ENCODE measurements at places on chromosomes 11 and 22. TPM values are rescaled to one million over a fixed set of nuclear protein-coding genes. Genes with fewer than 3 reads are reported as not detected.

The VPREB1 gene
- polyA plus RNA-seq, result 1.2 TPM

The ANGPTL5 gene
- not detected for polyA plus RNA-seq

The SLC39A13 gene
- polyA plus RNA-seq, result 48.6 TPM

The GPR83 gene
- 0.28 TPM for polyA plus RNA-seq

The AIFM3 gene
- 6.0 TPM for polyA plus RNA-seq

The OR51B2 gene
- not detected for polyA plus RNA-seq

The MAPK11 gene
- polyA plus RNA-seq, result 9.9 TPM

The TUBA8 gene
- polyA plus RNA-seq, result 3.4 TPM

The SYT12 gene
- polyA plus RNA-seq, result not detected

The SULT4A1 gene
- polyA plus RNA-seq, result not detected

The ANO5 gene
- polyA plus RNA-seq, result not detected

The PTPN5 gene
- polyA plus RNA-seq, result not detected

The RPS19BP1 gene
- polyA plus RNA-seq, result 74.8 TPM

The HSCB gene
- 17.5 TPM for polyA plus RNA-seq

The SLC16A8 gene
- polyA plus RNA-seq, result not detected

The MTNR1B gene
- not detected for polyA plus RNA-seq

The CDKN1C gene
- 1.1 TPM for polyA plus RNA-seq

The SLC22A9 gene
- polyA plus RNA-seq, result not detected

The SOX6 gene
- not detected for polyA plus RNA-seq

All from B cell (primary cell).